ENCODE measurements at places on chromosomes 2 and 18.

DNA sequence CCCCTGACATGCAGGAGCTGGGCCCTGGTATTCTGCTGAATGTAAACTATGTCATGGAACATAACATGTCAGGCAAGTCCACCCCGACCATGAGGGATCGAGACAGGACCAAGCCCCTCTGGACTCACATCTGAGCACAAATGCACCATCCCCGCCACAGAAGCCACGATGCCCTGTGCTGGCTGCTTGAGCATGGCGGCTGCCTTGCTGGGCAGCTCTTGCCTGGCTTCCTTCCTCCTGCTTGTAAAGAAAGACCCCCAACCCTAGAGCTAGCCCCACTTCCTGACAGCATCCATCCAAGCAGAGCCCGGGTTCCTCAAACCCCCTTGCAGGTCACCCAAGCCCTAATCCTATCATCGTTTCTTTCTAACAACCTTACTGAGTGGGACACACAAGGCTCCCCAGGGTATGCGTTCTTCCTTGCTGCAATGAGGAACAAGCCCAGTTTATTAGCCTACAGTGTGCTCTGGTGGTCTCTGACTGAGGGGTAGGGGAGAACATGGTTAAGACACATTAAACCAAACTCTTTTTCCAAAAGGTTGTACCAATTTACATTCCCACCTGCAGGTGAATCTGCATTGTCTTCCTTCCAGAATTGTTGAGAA is 26.6 kb downstream of the PTPN18 start:
- no peak for DNase-seq

GRCh38 chr2:128399256-128399655 is 80.6 kb upstream of the HS6ST1 start:
- no peak for DNase-seq

- DNase-seq, result no peak
Observed at GRCh38 chr2:188032306-188032705, 259.4 kb upstream of the GULP1 start.

GRCh38 chr2:148027822-148028221 is 6.9 kb downstream of the MBD5 start:
- DNase-seq, result no peak

GRCh38 chr2:46848447-46848846 is 67.2 kb downstream of the MCFD2 start:
- no peak for DNase-seq

DNA sequence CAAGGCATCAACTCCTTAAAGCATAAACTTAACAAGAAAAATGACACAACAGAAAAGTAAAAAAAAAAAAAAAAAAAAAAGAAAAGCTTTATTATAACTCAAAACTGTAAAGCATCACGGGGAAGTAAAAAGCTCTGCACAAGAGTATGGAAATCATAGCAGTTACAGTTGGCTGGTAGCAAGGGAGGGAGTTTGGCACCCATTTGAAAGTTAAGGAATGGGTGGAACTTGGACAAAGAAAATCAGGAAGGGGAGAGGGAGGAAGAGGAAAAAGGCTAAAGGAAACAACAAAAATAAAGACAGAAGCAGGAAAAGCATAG is 8.6 kb downstream of the KLF7 start:
- no peak for DNase-seq

- DNase-seq, result no peak
Observed at GRCh38 chr2:55108456-55109160, 58.4 kb upstream of the RTN4 start.

DNA sequence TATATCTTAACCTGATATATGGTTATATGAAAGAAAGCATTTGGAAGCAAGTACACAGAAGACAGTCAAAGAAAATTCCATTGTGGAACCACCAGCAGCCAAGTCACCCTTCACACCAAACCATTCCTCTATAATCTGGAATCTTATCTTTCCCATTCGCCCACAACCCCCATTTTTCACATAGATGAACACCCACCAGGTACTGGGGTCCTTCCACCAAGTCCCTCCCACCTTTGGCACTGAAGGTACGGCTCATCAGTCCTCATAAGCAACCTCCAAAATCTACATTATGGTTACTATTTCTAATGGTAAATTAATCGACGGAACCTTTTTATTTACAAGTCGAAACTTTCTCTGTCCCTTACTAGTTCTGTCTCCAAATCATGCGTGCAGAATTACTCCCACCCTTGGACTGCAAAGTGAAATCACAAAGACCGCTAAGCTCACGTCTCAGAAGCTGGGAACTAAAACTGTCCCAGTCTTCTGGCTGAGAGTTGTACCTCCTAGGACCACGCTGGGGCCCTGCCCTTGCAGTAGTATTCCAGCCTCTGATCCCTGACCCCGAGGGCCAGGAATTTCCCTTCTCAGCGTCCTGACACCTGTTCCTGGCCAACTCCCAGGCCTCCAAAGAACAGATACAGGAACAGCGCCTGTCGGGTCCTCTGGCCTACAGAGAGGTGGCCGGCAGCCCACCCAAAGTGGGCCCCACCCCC is 702 bp downstream of the OLA1 start:
- DNase-seq, result no peak

DNA sequence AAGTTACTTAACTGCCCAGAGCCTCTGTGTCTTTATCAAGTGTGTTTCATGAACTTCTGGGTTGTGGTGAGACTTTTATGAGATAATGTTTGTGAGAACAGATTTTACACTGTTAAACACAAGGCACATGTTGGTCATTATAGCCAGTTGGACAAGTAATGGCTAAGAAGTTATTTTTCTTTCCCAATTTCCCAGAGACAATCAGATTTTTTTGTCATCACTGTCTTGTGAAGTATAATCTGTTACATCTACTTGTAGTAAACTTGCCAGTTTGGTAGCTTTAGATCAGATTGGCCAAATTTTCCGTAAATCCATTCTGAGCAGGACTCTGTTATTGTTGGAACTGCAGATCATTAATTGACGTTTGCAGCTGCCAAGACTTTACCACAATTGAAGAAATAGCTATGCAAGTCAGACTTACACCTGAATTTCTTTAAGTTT is 838.8 kb downstream of the SLC4A3 start:
- DNase-seq, result no peak

DNA sequence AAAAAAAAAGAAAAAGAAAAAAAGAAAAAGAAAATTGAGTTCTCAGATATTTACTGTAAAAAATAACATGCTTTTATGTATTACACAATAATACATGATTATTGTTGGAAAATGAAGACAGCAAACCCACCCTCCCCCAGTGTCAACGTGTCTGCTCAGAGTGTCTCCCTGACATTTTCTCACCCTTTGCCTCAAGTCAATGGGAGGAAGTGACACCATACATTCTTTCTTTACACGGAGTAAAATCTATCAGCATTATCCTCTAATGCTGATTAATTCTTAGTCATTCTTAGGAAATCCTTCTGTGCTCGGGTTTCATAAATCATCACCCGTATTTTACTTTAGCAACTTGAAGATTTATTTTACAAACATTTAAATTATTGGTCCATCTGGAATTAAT is 32.0 kb downstream of the CTAGE1 start:
- no peak for DNase-seq

- no peak for DNase-seq
Observed at GRCh38 chr2:45652090-45653031, 886 bp downstream of the PRKCE start.

GRCh38 chr2:203744091-203744490 is 37.7 kb downstream of the CD28 start:
- DNase-seq, result no peak

GRCh38 chr2:184598316-184599053 is at the start of gene ZNF804A:
ZNF804A (plus strand) TSS chr2:184598529; CDS start chr2:184598960, 431 bp downstream.
- peak; percentile 66 for DNase-seq

GRCh38 chr2:172540421-172540820 is 15.5 kb upstream of the PDK1 start:
- DNase-seq, result no peak

DNA sequence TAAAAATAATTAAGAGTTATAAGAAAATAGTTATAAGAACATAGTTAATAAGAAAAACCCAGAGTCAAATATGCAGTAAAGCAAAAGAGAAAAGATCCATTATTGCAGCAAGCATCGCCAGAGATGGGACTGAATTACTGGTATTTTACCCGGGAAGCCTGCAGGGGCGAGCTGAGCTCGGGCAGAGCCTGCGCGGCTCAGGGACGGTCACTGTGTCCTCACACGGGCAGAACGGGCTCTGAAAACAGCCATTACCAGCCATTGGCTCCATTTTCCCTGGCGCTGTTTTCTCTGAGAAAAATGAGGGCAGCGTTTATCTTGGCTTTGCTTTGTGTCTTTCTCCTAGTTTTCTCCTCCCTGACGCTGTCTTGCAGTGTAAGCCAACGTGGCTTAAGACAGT is 95.3 kb upstream of the ALKAL2 start:
- no peak for DNase-seq

- DNase-seq, result no peak
Observed at GRCh38 chr2:141501752-141502151, 629.1 kb downstream of the LRP1B start.

DNA sequence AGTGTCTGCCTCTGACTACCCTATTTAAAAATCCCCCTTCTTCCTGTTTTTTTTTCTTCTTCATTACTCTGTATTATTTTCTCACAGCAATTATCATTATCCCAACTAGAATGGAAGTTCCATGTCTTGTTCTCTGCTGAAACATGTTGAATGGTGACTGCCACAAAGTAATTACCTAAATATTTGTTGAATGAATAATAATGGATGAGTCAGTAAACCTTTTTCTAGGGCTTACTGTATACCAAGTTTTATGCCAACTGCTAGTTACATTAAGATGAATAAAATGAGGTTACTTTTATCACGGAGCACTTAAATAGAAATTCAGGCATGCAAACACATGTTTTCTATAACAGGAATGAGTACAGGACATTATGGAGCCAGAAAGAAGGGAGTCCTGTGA is 490.6 kb downstream of the THSD7B start:
- DNase-seq, result no peak

DNA sequence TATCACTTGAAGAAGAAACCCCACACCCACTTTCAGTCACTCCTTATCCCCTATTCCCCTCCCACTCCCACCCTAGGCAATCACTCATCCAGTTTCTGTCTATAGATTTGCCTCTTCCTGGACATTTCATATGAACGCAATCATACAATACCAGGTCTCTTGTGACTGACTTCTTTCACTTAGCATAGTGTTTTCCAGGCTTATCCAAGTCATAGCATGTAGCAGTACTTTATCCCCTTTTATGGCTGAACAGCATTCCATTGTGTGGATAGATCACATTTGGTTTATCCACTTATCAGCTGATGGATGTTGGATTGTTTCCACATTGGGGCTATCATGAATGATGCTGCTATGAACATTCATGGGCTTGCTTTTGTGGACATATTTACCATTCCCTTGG is 6.6 kb downstream of the CFAP221 start:
- DNase-seq, result no peak

GRCh38 chr2:230680463-230681170 is 32.0 kb upstream of the CAB39 start:
- DNase-seq, result no peak

GRCh38 chr2:10523406-10524189 is 75.5 kb upstream of the ODC1 start:
- DNase-seq, result no peak

- no peak for DNase-seq
Observed at GRCh38 chr2:184155791-184156190, 442.5 kb upstream of the ZNF804A start.

DNA sequence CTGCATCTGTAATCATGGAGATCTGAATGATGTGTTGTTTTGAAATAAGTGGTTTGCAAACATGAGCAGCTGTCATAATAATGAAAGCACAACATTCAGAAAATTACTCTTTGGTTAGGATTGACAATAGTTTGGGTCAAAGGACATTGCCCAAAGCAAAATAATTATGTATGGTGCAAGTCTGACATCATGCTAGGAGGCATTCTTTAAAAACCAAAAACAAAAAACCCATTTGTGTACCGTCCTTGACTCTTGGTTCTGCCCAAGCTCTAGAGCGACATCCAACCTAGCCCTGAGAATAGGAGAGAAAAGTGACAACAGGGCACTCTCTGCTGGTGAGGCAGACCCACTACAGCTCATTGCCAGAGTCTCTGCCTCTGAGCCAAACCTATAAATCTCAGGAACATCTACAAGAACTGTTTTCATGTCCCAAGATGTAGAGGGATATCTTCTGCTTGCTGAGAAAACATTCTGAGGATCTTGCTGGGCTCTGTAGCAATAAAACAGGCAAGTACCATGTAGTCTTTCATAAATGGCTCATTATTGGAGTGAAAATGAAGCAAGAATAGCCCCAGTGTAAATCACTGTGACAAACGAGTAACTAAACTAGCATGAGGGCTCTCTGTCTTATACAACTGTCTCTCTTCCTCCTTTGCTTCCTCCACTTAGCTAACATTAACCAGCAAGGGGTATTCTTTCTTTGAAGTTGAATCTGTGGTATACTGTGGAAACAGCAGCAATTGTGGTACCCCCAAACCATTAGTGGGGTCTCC is 266.8 kb upstream of the CXCR4 start:
- DNase-seq, result peak; percentile 66

GRCh38 chr2:39492095-39492590 is 55.1 kb upstream of the MAP4K3 start:
- peak; percentile 41 for DNase-seq

GRCh38 chr2:201974171-201975100 is 59.2 kb upstream of the FZD7 start:
- DNase-seq, result no peak

DNA sequence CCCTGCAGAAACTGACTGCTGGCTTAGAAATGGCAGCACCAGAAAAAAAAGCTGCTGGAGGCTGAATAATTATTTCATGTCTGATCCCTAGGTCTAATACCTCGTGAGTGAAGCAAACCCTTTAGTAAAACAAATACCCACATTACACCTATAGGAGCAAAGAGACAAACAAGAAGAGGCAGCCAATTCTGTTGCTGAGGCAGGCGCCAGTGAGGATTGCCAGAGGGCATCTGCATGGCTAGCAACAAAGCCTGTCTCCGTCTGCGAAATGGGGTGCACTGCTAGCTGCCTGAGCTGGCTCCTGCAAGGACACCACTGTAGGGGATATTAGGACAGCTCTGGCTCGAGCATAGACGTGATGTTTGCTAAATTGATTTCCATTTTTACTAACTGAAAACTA is 509.7 kb downstream of the TDRD15 start:
- no peak for DNase-seq

DNA sequence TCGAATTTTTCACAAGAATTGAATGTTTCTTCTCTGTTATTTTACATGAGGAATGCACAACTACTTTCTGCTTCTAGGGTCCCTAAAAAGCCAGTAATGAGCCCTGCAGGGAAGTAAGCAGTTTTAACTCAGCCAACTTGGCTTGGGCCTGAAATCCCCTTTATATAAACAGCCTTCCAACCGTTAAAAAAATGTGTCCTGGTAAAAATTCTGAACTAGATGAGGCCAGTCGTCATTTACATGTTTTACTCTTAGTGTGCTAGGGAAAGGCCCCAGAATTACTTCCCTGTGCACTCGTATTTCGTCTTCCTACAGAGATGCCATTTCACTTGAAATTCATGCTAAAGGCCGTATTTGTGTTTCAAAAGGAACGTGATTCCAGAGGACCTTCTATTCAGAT is 42.4 kb upstream of the RPE start:
- no peak for DNase-seq

- DNase-seq, result no peak
Observed at GRCh38 chr2:12719400-12720277, 2.9 kb downstream of the TRIB2 start.

DNA sequence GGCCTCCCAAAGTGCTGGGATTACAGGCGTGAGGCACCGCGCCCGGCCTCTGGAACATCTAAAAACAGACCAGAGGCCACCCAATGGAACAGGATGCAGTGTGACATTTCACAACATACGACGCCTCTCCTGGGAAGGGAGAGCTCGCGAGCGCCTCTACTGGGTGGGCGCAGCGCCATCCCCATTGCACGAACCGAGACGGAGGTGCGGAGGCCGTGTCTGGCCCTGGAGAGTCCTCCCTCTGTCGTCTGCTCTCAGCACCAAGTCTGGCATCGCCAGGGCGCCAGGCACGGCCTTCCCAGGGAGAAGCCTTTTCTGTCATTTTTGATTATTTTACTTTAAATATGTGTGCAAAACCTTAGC is 9.4 kb upstream of the GBX2 start:
- DNase-seq, result no peak
